Endodermal cell (in vitro differentiated cells): ENCODE measurements at places on chromosomes 7 and 10. TPM values are rescaled to one million over a fixed set of nuclear protein-coding genes. Genes with fewer than 3 reads are reported as not detected.

RNLS gene
- total RNA-seq: 9.5 and 12.3 TPM in 2 replicates

CROT gene
- total RNA-seq: 5.5 and 6.3 TPM in 2 replicates

AKR1C4 gene
- not detected in 3 replicates for total RNA-seq

OR6B1 gene
- total RNA-seq: not detected in 2 replicates

HPSE2 gene
- 0.07 and 0.16 TPM in 2 replicates for total RNA-seq

SORCS3 gene
- total RNA-seq: 0.28 to 0.29 TPM in 2 of 3 replicates, not detected in the other

DNA sequence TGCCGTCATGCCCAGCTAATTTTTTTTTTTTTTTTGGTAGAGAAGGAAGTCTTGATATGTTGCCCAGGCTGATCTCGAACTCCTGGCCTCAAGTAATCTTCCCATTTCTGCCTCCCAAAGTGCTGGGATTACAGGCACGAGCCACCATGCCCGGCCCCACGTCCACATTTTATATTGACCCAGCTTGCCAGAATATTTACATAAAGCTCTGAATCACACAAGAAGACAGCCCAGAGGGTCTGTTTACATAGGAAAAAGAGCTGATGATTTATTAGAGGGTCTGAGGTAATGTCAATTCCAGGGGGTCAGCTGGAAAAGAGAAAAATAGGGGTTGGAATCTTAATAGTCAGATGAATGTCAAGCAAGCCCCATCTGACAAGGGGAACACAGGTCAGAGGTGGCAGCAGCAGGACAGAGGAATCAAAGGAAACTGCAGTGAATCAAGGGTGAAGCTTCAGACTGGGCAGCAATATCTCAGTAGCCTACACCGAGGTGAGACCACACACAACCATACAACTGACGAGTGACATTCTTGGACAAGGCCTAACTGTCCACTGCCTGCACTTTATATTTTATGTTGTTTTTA, 15.8 kb upstream of the SLF2 start:
- no peak for DNase-seq

- DNase-seq: no peak
Measured at GRCh38 chr7:20358106-20358505, 27.4 kb downstream of the ITGB8 start.

GRCh38 chr7:123727071-123727837, 21.5 kb downstream of the WASL start:
- no peak for DNase-seq

GRCh38 chr7:13829914-13830900, 159.3 kb downstream of the ETV1 start:
- no peak for DNase-seq

DNA sequence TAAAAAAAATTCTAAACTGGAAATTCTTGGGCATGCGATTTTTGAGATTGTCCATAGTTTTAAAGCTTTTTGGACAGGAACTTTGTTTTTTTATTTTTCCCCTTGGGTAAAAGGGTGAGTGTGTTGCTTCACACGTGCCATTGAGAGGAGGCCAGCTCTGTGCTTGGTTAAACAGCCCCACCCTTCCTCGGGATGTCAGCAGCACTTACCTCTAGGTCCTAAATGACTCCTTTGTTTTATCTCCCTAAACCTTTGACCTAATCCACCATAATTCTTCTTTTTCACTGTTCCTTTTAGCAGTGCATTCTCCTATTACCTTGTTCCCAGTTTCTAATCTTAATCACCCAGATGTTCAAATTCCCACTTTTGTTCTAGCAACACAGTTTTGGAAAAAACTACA, 83.5 kb downstream of the SEMA3D start:
- DNase-seq: no peak

DNA sequence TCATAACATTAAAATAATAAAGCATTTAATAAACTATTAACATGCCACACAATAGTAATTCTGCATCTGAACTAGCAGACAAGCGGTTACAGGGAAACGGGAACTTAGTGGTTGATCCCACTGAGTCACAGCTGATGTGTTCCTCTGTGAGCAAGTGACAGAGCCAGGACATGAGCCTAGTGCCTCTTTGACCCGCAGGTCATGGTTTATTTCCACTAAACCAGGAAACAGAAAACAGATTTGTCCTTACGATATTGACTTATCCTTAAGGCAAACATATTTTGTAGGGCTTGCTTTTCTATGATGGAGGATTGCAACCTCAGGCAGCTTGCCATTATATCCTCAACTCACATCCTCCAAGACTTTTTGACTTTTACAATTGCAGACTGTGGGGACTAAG, 987.3 kb downstream of the CCSER2 start:
- DNase-seq: no peak

GRCh38 chr7:92634205-92634604, 44.0 kb upstream of the FAM133B start:
- no peak for DNase-seq

- DNase-seq: peak; percentile 52
Measured at GRCh38 chr10:45308707-45309106, 6.7 kb downstream of the OR13A1 start.
